ENCODE measurements at places on chromosomes 1 and 21. TPM values are rescaled to one million over a fixed set of nuclear protein-coding genes. Genes with fewer than 3 reads are reported as not detected.

The TNFRSF8 gene
- total RNA-seq = 0.05 TPM

The SLC25A33 gene
- total RNA-seq = 4.6 TPM

The TNFSF4 gene
- 2.0 TPM for total RNA-seq

The HES3 gene
- total RNA-seq = not detected

The ABCG1 gene
- 0.29 TPM for total RNA-seq

The FCRLB gene
- total RNA-seq = 1.4 TPM

The CRP gene
- not detected for total RNA-seq

The RXFP4 gene
- not detected for total RNA-seq

The KCNK2 gene
- 0.31 TPM for total RNA-seq
